ENCODE measurements at places on chromosomes 7 and 10.

- peak; percentile 58 for DNase-seq
Measured at GRCh38 chr7:108181073-108181985, 51.2 kb upstream of the LAMB4 start.

DNA sequence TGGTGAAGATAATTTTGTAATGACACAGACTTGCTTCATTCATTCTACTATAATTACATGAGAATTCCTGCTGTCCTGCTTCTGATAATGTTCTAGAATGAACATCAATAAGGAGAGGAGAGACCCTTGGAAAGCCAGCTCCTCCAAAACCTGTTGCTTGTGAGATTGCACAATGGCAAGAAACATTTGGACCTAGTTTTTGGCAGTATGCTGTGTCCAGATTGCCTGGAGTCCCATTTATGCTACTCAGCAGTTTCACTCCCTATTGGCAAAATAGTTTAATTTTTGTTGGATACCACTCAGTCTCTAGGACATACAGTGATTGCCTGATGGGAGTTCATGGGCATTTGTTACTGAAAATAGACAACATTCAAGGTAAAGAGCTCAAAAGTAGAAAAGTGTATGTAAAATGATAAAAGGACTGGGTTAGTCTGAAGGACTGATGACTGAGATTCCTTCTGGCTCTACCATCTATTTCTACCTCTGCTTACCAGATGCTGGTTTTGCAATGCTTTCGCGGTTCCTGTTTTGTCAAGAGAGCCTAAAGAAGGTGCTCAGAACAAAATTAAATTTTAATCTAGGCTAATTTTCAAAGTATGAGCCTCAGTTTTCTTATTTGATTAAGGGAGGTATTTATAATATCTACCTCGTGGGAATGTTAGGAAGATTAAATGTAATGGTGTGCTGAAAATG, 8.0 kb upstream of the ACTR3B start:
- no peak for DNase-seq

DNA sequence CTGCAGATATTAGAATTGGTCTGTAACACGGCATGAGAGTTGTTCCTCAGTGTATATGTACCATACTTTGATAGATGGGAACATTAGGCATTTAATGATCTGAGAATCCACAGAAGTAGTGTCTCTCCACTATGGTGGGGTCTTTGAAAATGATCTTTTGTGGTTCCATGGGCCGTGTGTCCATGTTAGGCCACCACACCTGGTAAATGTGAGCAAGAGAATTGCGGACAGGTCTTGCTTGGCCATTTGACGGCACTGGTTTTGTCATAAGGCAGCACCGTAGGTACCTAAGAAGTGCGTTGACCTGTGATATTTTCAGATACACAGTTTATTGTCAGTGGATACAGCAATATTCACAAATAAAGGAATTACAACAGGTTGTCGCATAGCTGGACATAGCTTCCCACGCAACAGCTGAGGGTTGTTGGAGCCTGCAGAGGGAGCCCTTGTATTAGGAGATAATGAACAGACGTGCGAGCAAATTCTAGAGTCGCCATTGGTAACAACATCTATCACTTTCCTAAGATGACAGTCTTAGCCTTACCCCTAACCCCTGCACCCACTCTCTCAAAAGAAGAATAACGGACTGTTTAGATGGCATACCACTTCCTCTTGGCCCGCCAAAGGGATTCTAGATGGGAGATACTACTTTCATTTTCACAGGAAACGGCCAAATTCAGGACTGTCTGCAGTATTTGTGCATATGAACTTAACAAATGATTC, 111.4 kb downstream of the COL28A1 start:
- DNase-seq = peak; percentile 62

DNA sequence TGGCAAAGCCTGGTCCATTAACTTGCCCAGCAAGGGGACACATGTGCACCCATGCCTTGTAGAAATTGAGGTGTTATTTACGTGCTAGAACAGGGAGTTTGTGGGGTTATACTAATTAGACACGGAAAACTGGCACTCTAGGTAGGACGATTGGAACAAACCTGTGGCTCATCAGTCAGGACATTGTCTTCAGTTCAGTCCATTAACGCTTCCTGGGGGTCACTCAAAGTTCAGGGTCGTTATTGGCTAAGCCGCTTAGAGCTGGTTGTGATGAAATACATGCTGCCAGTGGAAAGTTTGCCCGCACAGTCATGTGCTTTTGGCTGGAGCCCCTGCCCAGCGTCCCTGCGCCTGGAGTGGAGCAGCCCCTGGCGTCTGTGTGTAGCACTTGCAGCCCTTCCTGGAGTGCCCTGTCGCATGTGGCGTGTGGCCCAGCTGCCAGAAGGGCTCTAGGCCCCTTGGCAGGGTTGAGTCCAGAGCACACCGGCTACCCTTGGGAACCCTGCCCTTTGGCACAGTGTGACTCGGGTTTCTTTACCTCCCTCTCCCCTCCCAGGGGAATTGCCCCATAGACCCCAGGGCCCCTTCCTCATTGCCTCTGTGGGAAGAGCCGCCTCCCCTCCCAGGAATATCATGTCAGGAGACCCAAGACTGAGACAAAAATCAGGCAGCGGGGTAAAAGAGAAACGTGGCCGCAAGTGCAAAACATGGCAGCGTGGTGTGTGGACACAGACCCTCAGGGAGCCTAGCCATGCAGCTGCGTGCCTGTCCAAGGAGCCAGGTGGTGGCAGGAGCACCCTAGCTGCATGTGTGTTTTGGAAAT, 9.8 kb downstream of the ZNF775 start:
- DNase-seq = peak; percentile 78

GRCh38 chr10:44882166-44882720, 28.9 kb upstream of the TMEM72 start:
- DNase-seq = no peak

- DNase-seq = no peak
Measured at GRCh38 chr7:44580945-44581878, 819 bp downstream of the TMED4 start.

- DNase-seq = no peak
Measured at GRCh38 chr7:45084901-45085618, 3.7 kb downstream of the NACAD start.

GRCh38 chr10:43756341-43756740, 107.7 kb upstream of the ZNF32 start:
- no peak for DNase-seq

DNA sequence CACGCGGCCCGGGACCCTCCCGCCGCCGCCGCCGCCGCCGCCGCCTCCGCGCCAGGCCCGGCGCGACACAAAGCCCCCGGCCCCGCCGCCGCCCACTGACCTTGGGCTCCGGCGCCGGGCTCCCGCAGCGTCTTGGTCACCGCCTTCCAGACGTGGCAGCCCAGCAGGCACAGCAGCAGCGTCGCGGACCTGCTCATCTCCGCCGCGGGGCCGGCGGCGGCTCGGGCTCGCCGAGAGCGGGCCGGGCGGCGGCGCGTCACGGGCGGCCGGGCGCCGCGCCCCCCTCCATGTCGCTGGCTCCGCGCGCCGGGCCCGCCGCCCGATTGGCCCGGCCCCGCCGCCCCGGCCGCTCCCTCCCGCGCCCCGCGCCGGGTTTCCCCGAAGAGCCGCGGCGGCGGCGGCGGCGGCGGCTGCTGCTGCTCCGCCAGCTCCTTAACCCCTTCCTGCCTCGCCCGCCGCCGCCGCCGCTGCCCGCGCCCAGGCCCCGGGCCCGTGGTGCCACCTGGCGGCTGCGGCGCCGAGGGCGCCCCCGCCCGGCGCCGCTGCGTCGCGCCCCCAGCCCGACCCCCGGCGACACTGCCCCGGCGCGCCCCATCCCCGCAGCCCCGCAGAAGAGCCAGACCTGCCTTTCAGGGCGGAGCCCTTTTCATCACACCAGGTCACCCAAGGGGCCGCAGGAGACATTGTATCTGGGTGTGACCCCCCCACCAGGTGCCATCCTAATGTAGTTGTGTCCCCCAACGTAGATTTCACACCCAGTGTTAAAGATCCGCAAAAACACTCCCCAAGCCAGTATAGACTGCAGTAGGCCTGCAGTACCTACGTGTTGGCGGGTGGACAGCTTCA, at the start of gene FAM171A1:
Gene FAM171A1 (minus strand): TSS at position 434 of the 846 bp plus-strand sequence. CDS start 237 bp downstream, at position 197.
- peak; percentile 58 for DNase-seq

DNA sequence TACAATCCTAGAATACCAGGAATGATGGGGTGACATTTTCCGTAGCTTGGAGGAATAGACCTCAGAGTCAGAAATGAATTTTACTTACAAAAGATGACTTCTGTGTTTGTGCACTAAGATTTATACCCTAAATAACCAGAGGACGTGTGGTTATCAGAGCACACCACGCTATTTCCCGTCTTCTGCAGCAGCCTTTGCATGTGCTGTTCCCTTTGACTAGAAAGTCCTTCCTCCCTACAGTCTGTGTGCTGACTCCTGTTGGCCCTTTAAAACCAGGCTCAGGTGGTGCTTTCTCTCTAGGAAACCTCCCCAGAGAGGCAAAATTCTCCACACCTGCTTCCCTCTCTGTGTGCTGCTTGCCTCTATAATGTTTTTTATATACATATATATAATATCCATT, 73.3 kb upstream of the SMNDC1 start:
- no peak for DNase-seq

DNA sequence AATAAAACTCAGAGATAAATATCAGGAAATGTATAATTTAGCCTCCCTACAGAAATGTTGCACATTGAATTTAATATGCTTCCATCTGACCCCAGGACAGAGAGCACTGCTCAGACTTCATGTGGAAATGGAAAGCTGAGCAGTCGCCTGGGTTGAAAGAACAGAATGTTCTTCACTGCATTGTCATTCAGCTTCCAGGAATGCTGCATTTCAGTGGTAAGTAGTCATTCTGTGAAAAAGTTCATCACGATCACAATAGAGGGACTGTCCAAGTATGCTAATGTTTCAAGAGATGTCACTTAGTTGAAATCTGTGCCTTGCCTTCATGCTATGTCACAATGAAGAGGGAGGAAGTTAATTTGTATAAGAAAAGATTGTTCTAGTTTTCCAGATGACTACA, 147.3 kb downstream of the NRCAM start:
- peak; percentile 47 for DNase-seq

GRCh38 chr7:81256991-81257390, 338.1 kb upstream of the SEMA3C start:
- peak; percentile 46 for DNase-seq

- DNase-seq = no peak
Measured at GRCh38 chr7:21851559-21851967, 94.1 kb downstream of the CDCA7L start.

DNA sequence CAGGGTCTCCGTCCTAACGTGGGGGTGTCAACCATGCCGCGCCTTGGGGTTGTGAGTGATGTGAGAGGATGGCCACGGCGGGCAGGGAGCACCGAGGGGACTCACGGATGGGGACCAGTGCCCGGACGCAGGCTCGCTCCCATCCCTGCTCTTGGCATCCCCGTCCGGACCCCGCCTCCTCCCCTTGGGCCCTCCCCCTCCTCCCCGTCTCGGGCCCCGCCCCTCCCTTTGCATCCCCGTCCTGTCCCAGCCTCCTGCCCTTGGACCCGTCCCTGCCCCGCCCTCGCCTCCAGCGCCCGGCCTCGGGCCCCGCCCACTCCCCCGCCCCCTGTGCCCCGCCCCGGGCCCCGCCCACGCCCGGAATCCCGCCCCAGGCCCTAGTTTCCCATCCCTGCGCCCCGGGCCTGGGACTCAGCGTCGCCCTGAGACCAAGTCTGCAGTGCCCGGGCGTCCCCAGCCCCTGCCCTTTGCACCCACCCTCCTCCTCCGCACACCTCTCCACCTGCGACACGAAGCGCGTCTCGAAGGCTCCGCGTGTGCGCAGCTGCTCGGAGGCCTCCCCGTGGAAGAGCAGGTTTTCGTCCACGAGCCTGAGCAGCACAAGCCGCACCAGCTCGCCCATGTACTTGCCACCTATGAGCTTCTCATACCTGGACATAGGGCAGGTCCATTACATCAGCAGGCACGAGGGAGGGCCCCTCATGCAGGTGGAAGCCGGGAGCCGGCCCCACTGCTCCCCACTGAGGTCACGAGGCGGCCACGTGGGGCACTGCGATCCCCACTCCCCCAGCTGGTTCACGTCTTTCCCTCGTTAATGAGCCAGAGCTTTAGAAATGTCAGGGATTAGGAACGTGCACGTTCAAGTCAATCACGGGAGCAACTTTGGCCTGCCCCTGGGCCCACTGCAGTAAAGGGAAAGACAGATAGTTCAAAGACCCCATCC, 5.1 kb upstream of the MYL7 start:
- peak; percentile 52 for DNase-seq

- DNase-seq = peak; percentile 13
Measured at GRCh38 chr7:144384555-144385245, 18.8 kb downstream of the NOBOX start.

GRCh38 chr10:103843854-103844570, 11.4 kb downstream of the SH3PXD2A start:
- DNase-seq = peak; percentile 89

GRCh38 chr7:51162724-51163329, 153.8 kb downstream of the COBL start:
- peak; percentile 78 for DNase-seq

DNA sequence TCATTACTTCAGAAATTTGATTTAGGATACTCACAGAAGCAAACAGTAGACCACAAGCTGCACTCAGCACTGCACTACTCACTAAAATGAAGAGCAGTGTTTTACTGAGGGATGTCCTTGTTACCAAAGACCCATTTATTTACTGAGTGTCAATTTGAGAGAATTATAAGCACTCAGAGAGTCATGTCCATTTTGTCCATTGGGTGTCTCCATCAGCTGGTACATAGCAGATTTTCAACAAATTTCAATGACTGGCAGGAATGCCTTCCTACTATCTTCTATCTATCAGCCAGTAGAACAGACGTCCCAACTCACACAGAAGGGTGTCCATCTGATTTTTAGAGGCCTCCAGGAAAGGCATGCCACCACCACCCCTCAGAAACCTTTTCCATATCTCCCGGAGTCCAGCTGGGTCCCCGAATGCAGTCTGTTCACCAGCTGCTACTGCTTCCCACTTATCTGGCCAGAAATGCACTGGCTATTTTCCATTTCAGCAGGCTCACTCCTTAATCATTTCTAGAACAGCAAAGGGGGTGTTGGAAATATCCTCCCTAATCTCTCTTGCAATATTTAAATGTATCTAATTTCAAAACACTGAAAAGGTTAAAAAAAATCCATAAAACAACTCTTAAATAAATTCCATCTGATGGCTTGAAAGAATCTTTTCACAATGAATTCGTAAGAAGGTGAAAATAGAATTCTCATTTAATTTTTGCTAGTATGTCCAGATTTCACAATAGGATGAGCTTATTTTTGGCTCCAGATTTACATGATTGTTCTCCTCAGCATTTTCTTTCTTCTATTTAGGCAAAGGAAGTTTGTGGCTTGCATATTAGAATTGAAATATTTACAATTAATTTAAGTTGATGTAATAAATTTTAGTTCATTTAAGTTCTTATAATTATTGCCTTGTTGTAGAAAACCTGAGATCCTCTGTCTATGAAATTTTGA, 1164.0 kb upstream of the CELF2 start:
- DNase-seq = no peak

Measured in AG10803 (cell line).